ENCODE measurements at places on chromosomes 7 and 10. TPM values are rescaled to one million over a fixed set of nuclear protein-coding genes. Genes with fewer than 3 reads are reported as not detected.
A peak's percentile ranks its signal among the peaks of the same experiment; 100 is the strongest.

Gene ACHE
- total RNA-seq: 41.4 TPM

GRCh38 chr10:11024596-11024995 is 6.9 kb downstream of the CELF2 start:
- no peak for DNase-seq

Gene SLC18A3
- not detected for total RNA-seq

GRCh38 chr10:926075-926698 is 5.3 kb downstream of the LARP4B start:
- DNase-seq: peak; percentile 52

Gene KCNK18
- not detected for total RNA-seq

Gene HDAC9
- total RNA-seq: 16.0 TPM

- DNase-seq: no peak
Observed at GRCh38 chr7:158809596-158809995, 19.7 kb downstream of the ESYT2 start.

Gene KCP
- total RNA-seq: 1.7 TPM

- DNase-seq: peak; percentile 67
Observed at GRCh38 chr10:71805776-71806703, 32.7 kb upstream of the VSIR start.

Gene FAM180A
- total RNA-seq: 3.5 TPM

DNA sequence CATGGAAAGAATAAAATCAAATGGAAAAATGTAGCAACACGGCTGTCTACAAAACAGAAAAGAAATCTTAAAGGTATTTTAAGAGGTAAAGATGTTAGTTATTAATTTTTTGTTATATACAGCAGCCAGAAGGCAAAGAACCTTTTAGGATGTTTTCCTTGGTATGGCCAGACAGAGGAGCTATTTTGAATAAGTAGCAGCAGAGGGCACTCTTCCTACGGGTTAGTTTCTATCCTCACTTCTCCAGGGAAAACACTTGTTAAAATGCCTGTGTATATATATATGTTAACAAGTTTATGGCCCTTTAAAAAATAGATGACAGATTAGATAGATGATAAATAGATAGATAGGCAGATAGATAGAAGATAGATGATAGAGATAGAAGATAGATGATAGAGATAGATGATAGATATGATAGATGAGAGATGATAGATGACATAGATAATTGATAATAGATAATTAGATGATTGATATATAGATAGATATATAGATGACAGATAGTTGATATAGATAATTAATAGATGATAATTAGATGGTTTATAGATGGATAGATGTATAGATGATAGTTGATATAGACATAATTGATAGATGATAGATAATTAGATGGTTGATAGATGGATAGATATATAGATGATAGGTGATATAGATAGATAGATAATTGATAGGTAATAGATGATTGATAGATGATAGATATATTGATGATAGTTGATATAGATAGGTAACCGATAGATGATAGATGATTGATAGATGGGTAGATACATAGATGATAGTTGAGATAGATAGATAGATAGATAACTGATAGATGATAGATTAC is 57.8 kb upstream of the WIPF3 start:
- DNase-seq: no peak

DNA sequence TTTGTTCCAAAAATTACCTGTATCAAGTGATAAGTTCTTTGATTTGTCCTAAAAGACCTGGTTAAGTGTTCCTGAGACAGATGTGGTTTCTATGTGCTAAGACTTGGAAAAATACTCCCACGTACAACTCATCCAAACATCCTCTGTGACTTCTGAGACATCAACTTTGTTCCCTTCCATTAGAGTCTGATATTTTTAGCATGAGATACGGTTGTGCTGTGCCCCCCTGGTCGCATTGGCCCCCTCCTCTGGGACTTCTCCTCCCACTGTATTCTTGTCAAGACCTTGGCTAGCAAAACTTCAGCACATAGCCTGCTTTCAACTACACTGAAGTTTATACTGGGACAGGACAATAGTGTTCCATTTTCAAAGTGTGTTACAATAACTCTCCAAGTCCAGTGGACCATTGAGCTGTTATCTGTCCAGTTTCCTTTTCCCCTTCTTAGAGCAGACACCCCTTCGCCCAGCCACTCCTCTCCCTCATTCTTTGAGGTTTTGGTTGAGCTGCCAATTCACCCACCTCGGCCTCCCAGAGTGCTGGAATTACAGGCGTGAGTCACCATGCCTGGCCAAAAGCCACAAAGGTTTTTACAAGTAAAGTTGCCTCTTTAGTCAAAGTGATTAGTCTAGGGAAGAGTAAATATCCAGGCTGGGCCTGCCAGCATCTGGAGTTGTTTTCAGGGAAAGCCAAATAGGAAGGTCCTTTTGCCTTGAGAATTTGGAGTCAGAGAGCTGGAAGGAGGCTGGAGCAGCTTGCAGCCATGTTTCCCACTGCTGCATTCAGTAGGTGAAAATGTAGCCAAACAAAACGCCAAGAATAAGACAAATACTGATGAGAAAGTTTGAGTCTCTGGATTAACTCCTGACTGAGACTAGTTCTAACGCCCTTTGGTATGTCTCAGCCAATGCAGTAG is 17.8 kb upstream of the PDLIM1 start:
- DNase-seq: peak; percentile 84

Gene KLF14
- total RNA-seq: 0.19 TPM

DNA sequence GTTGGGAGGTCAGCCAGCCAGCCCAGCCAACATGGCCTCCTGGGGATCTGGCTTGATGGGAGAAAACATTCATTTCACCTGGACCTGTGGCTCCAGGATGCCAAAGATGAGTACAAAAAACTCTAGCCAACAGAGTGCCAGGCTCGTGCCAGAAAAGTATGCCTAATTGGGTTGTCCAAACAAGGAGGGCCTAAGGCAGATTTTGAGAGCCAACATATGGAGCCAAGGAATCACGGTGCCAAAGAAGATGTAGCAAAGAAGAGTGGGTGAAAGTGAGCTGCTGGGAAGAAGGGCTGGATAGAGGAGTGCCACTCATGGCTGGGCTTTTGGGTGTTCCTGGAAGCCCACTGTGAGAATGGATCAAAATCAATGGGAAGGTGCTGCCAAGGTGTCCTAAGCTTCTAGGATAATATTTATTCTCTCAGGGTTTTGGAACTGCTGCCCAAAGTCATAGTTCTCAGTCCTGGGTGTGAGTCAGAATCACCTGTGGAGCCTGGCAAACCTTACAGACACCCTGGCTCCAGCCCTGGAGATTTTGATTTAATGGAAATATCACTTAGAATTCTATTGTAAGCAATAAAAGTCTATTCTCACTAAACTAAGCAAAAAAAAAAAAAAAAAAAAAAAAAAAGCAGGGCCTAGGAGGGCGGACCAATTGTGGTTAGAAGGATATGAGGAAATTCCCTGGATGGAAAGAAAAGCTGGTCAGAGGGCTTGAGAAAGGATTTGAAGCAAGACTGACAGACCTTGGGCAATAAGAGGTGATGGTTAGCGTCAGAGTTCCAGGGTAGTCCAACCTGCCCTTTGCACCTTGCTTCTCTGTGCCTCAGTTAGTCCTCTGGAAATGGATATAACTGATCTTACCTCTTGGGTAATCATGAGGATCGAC is 182.2 kb upstream of the PRR15 start:
- no peak for DNase-seq

Gene EFCAB10
- not detected for total RNA-seq

Gene DYDC2
- total RNA-seq: not detected

Gene SNX13
- total RNA-seq: 89.4 TPM

DNA sequence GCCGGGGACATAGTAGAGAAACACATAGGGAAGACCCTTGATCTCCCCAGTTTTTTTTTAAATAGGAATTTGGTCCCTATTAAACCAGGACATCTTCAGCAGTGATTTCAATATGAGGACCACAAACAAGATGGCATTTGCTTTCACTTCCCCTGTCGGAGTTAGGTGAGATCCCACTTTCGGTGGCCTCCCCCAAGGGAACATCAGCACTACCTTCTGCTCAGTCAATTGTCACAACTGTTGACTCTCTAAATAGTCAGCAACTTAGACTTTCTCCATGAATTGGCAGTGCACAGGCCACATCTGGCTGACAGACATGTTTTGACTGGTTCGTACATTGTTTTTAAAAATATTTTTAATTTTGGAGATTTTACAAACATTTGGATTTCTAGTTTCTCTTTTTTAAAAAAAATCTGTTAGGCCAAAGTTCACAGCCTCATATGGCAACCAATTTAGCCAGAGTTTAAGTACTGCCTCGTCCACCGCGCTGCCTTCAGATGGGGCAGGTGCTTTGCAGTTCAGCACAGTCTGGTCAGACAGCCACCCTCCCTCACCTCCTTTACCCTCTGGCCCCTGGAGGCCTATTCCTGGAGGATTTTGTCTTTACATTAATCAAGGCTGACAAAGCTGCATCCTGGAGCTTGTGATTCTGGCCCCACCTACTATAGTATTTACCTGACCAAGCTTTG is 139.2 kb upstream of the PRR15 start:
- no peak for DNase-seq

Gene HOXA7
- total RNA-seq: 27.9 TPM

DNA sequence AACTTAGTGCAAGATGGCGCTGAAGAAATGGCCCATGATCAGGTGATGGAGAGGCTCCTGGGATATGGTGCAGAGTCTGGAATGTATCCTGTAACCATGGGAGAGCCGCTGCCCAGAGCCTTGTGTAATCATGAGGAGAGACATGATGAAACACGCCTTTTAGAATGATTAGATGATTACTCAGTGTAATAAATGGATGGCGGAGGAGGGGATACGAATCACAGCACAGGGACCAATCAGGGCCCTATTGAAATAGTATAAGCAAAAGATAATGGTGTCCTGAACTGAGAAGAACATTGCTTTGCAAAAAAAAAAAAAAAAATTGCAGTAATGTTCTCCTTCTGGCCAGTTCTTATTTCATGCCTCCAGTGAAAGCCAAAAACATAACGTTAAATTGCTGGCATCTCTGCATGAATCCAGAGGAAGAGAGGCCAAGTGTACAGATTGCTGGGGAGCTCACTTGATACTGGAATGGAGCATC is 668.5 kb upstream of the AUTS2 start:
- no peak for DNase-seq

- DNase-seq: no peak
Observed at GRCh38 chr10:21260506-21261149, 264.9 kb downstream of the SKIDA1 start.

GRCh38 chr7:158414002-158414401 is 173.6 kb downstream of the PTPRN2 start:
- no peak for DNase-seq

DNA sequence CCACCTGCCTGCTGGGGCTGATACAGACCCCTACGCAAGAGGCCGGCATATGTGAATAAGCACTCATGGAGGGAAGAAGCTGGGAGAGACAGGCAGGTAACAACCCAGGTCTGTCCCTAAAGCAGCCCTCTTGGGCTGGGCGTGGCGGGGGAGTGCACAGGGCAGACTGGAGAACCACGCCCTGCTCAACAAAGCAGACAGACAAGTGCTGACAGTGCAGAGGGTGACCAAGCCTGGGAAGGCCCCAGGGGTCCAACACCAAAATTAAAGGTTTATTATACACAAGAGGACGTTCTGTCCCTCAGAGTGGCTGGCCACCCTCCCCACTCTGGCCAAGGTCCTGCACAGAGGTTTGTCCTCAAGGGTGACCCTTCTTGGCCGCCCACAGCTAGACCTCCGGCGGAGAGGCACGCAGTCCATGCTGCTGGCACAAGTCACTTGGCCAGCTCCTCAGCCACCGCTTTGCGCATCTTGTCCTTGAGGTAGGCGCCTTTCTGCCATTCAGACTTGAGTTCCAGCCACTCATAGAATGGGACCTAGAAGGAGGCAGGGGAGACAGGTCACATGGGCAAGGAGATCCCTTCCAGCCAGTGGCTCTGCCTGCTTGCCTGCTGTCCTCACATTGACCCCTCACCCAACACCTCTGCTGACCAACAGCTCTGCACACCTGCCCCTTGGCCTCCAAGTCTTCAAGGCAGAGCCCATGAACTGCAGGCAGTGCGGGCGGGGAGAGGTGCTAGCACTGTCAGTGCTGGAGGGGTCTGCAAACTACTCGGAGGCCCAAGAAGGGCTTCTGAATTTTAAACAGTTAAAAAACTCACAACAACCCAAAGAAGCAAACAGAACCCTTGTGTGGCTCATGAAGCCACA is 11.4 kb upstream of the NACAD start:
- no peak for DNase-seq

GRCh38 chr7:45007106-45007505 is 7.1 kb downstream of the CCM2 start:
- DNase-seq: no peak

Gene SEMA3A
- total RNA-seq: 9.7 TPM

GRCh38 chr7:118041251-118041878 is 142.6 kb upstream of the LSM8 start:
- DNase-seq: no peak

GRCh38 chr10:35079763-35080162 is 10.4 kb downstream of the CUL2 start:
- DNase-seq: no peak

Gene CALU
- total RNA-seq: 133 TPM

Gene GRK5
- total RNA-seq: 6.6 TPM

- no peak for DNase-seq
Observed at GRCh38 chr10:96238646-96239623, 32.4 kb downstream of the BLNK start.

DNA sequence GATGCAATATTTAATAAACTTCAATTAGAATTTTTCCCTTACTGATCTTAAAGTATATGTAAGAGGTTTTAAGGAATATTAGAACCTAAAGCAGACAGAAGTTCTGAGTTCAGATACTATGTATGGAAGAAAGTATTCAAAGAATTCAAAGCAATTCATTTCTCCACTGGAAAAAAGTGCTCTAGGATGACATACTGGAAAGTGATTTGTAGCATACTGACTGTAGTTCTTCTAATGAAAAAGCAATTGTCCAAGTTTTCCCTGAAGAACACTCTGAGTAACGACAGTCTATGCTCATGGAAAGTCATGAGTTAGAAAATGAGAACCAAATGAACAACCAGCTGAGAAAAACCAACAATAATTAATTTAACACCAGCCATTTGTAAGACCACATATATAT is 180.8 kb upstream of the SLC26A5 start:
- DNase-seq: no peak
